ENCODE measurements at places on chromosomes 5 and 9.
A peak's percentile ranks its signal among the peaks of the same experiment; 100 is the strongest.

GRCh38 chr5:95057615-95058014 lies 227.3 kb downstream of the MCTP1 start:
- H3K27me3 ChIP-seq: no peaks in the 10 kb centered on the region
- H3K27ac ChIP-seq: no peak overlapping the region
- no peak overlapping the region for H3K4me3 ChIP-seq
- H3K4me1 ChIP-seq: no peaks in the 10 kb centered on the region

GRCh38 chr5:99068944-99069650 lies 140.3 kb upstream of the CHD1 start:
- no peak overlapping the region for H3K4me3 ChIP-seq
- no peaks in the 10 kb centered on the region for H3K36me3 ChIP-seq
- no peaks in the 10 kb centered on the region for H3K4me1 ChIP-seq
- no peak overlapping the region for H3K27ac ChIP-seq

DNA sequence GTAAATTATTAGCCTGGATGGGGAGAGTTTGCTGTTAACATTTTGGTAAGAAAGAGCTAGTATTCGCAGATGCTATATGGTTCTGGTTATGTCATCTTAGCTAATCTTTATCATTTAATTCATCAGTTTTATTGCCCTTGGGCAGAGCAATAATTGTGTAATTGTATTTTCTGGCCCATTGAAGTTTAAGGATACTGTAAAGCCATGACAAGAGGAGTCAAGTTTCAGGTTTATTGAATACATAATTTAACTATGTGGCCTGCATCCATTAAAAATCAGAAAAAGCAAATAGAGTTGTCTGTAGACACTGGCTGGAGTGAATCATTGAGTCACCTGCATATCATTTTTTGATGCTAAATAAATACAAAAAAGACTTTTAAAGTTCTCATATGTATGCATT lies 255.8 kb downstream of the PRELID2 start:
- H3K27ac ChIP-seq: no peak overlapping the region
- H3K36me3 ChIP-seq: no peaks in the 10 kb centered on the region
- no peak overlapping the region for H3K4me3 ChIP-seq
- no peak for DNase-seq

GRCh38 chr9:96440671-96441199 lies 9.2 kb upstream of the HABP4 start:
- no peaks in the 10 kb centered on the region for H3K36me3 ChIP-seq
- H3K4me3 ChIP-seq: no peak overlapping the region
- H3K4me1 ChIP-seq: no peaks in the 10 kb centered on the region
- no peak for DNase-seq

DNA sequence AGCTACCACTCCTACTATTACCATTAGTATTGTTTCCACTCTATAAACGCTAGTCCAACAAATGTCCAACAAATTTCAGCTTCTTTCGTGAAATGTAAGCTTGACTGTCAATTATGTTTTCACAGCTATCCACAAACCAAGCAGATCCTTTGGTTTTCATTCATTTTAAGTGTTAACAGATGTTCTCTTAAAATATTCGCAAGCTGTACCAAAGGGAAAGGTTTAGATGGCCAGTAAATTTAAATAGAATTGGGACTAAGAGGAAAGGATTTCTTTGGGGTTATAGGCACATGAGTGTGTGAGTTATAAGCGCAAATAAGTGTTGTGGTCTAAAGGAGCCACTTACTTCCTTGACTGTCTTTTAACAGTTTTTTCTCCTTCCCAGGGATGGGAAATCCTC lies 136.8 kb upstream of the ADRA1B start:
- no peaks in the 10 kb centered on the region for H3K4me1 ChIP-seq
- no peak overlapping the region for H3K27ac ChIP-seq
- no peak for DNase-seq

- peaks cover 38% of the 10 kb centered on the region for H3K4me1 ChIP-seq
- H3K27me3 ChIP-seq: no peaks in the 10 kb centered on the region
- peak overlapping the region; percentile 64 for H3K27ac ChIP-seq
- DNase-seq: no peak
- H3K4me3 ChIP-seq: peak overlapping the region; percentile 0
- no peaks in the 10 kb centered on the region for H3K36me3 ChIP-seq
Observed at GRCh38 chr5:68730220-68730978, 363.4 kb upstream of the SLC30A5 start.

DNA sequence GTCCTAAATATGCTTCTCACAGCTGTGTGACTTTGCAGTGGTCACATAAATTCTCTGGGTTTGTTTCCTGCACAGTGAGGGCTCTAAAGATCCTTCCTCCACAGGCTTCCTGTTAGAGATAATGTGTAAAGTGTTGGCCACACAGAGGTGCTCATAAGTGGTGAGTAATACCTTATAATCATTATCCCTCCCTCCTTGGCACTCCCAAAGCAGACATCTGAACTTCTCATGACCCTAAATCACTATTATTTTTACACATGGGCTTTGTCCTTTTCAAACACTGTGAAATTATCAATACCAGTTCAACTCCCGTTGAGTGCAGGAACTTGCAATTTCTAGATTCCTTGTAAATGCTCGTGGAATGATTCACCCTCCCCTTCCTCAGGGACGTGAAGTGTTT lies 100.2 kb downstream of the BRINP1 start:
- no peak overlapping the region for H3K4me3 ChIP-seq
- no peak for DNase-seq
- no peaks in the 10 kb centered on the region for H3K27me3 ChIP-seq
- no peaks in the 10 kb centered on the region for H3K36me3 ChIP-seq

DNA sequence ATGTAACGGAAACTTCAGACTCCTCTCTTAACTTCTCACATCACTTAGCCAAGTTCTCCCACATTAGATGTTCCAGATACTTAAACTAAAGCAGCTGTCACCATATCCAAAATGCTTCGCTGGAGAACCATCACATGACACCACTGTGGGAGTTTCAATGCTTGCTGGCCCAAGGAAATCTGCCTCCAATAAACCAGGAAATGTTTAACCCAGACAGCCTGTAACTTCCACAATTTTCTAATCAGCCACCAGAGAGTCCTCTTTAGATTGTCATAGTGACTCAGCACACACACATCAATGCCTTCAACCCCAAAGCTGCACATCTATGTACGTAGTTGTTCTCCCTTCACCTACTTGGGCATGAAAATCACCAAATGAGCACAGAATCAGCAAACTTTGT lies 118.7 kb downstream of the LPAR1 start:
- H3K36me3 ChIP-seq: no peaks in the 10 kb centered on the region
- H3K4me3 ChIP-seq: no peak overlapping the region
- no peak overlapping the region for H3K27ac ChIP-seq
- no peaks in the 10 kb centered on the region for H3K27me3 ChIP-seq

GRCh38 chr5:131460867-131461572 lies 174.0 kb downstream of the RAPGEF6 start:
- H3K4me1 ChIP-seq: no peaks in the 10 kb centered on the region
- no peak overlapping the region for H3K27ac ChIP-seq
- H3K27me3 ChIP-seq: no peaks in the 10 kb centered on the region

DNA sequence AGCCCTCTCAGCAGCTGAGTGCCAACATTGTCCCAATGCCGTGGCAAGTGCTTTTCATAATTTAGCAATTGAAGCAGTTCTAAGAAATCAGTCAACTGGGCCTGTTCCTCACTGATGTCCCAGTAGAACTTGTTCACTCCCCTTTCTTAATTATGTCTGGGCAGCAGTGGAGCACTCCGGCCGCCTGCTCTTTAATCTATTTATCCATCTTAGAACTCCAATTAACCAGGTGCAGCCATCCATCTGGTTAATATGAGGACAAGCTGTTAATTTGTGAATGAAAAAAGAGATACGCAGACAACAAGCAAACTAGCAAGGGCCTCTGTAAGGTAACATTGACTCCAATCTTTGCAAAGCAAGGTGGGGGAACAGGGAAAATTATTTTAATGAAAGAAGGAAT lies 39.4 kb downstream of the MAT2B start:
- DNase-seq: no peak
- H3K27ac ChIP-seq: no peak overlapping the region
- H3K4me3 ChIP-seq: no peak overlapping the region
- H3K4me1 ChIP-seq: no peaks in the 10 kb centered on the region
- H3K27me3 ChIP-seq: no peaks in the 10 kb centered on the region
- no peaks in the 10 kb centered on the region for H3K36me3 ChIP-seq

DNA sequence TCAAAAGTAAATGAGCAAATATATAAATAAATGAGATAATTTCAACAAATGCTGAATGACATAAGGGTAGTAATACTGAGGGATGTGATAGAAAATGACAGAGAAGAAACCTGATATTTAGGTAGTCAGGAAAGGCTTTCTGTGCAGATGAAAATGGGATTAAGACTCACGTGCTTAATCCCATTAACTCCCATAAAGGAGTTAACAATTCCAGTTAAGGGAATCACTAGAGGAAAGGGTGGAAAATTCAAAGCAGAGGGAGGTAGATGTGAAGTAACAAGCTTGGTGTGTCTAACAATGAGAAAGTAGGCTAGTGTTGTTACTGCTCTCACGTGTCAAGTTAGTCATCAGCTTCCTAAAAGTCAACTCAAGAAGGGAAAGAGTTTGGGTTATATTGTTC lies 90.5 kb upstream of the TRIM32 start:
- no peaks in the 10 kb centered on the region for H3K27me3 ChIP-seq
- H3K4me3 ChIP-seq: no peak overlapping the region
- no peak overlapping the region for H3K27ac ChIP-seq
- no peaks in the 10 kb centered on the region for H3K4me1 ChIP-seq
- no peak for DNase-seq

- H3K27me3 ChIP-seq: no peaks in the 10 kb centered on the region
- H3K27ac ChIP-seq: no peak overlapping the region
- no peaks in the 10 kb centered on the region for H3K4me1 ChIP-seq
Observed at GRCh38 chr5:172710676-172711075, 60.3 kb downstream of the DUSP1 start.

- H3K27me3 ChIP-seq: no peaks in the 10 kb centered on the region
- no peaks in the 10 kb centered on the region for H3K36me3 ChIP-seq
- H3K4me3 ChIP-seq: no peak overlapping the region
- DNase-seq: peak; percentile 71
- H3K27ac ChIP-seq: no peak overlapping the region
- no peaks in the 10 kb centered on the region for H3K4me1 ChIP-seq
Observed at GRCh38 chr5:132086277-132086794, 12.7 kb downstream of the CSF2 start.

DNA sequence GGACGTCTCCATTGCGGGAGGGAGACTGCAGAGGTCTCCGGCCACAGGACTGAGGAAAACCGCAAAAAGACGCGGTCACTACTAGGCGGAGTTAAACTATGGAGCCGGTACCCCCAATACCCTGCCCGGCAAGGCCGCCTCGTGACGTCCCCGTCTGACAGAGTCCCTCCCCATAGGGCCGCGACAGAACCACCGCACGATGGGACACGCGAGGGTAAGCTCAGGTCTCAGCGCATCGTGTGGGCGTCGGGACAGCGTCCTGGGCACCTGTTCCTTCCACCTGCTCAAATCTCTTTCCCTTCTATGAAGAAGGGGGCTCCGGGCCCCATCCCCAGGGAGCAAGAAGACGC lies 35.2 kb upstream of the GLDC start:
- H3K27me3 ChIP-seq: no peaks in the 10 kb centered on the region
- H3K36me3 ChIP-seq: no peaks in the 10 kb centered on the region
- DNase-seq: no peak
- peak overlapping the region; percentile 92 for H3K27ac ChIP-seq
- H3K4me3 ChIP-seq: peak overlapping the region; percentile 75

DNA sequence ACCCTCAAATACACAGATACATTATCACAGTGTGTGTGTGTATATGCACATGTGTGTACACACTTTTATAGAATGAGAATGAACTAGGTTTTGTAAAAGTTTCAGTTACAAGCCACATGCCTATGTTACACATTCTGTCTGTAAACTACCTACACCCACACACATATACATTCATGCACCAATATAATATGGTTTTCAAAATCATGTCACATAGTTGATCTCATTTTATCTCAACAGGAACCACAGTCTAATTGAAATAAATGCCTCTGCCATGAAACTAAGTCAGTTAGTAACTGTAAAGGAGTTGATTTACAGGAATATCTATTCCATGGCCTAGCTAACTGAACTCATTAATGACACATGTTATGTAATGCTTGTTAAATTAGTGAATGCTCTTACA lies 646.6 kb downstream of the PDE4D start:
- no peak overlapping the region for H3K4me3 ChIP-seq
- no peaks in the 10 kb centered on the region for H3K27me3 ChIP-seq
- no peak overlapping the region for H3K27ac ChIP-seq
- H3K4me1 ChIP-seq: peaks cover 50% of the 10 kb centered on the region
- no peaks in the 10 kb centered on the region for H3K36me3 ChIP-seq

DNA sequence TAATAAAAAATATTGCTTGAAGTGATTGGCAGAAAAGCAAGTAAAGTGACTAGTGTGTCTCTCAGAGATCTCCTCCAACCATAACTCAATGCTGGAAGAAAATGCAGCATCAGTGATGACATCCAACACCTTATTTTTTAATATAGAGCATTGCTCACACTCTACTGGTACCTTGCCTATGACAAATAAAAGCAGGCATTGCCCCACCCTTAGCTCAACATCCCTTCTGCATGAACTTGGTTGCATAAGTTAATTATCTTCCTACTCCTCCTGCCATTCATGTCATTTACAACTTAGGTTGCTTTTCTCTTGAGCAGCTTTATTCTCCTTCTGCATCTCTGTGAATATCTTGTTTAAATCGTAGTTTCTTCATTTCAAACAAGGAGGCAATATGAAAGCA lies 41.2 kb downstream of the FEM1C start:
- DNase-seq: no peak
- H3K4me1 ChIP-seq: peaks cover 8% of the 10 kb centered on the region
- no peaks in the 10 kb centered on the region for H3K27me3 ChIP-seq
- H3K36me3 ChIP-seq: no peaks in the 10 kb centered on the region
- no peak overlapping the region for H3K4me3 ChIP-seq
- H3K27ac ChIP-seq: no peak overlapping the region

- H3K36me3 ChIP-seq: no peaks in the 10 kb centered on the region
- H3K4me3 ChIP-seq: no peak overlapping the region
- DNase-seq: no peak
Observed at GRCh38 chr5:82151204-82151603, 127.0 kb downstream of the RPS23 start.

- no peak overlapping the region for H3K27ac ChIP-seq
- H3K27me3 ChIP-seq: no peaks in the 10 kb centered on the region
- no peak overlapping the region for H3K4me3 ChIP-seq
- no peak for DNase-seq
- no peaks in the 10 kb centered on the region for H3K4me1 ChIP-seq
Observed at GRCh38 chr5:44266882-44267576, 122.2 kb downstream of the FGF10 start.

DNA sequence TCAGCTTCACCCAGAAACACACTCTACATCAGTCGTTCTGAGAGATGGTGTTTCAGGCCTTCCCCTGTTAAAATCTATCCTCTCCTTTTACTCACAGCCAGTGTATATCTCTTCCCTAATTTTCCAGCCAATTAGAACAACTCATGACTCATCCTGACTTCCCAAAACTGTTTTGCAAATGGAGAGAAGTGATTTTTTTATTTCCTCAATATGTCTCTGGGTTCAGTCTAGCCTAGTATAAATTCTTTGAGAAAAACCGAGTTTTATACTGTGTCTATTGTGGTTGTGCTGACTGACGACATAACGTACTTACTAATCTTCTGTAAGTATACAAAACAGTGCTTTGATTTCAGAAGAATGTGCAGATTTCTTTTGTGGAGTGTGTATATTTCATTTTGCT lies 28.4 kb upstream of the CAST start:
- no peak overlapping the region for H3K27ac ChIP-seq
- peaks cover 11% of the 10 kb centered on the region for H3K4me1 ChIP-seq
- no peak overlapping the region for H3K4me3 ChIP-seq
- no peak for DNase-seq
- H3K27me3 ChIP-seq: no peaks in the 10 kb centered on the region

- peaks cover 40% of the 10 kb centered on the region for H3K4me1 ChIP-seq
- H3K4me3 ChIP-seq: no peak overlapping the region
- H3K36me3 ChIP-seq: peaks cover 31% of the 10 kb centered on the region
- DNase-seq: no peak
- no peaks in the 10 kb centered on the region for H3K27me3 ChIP-seq
Observed at GRCh38 chr5:14741131-14741530, 76.6 kb downstream of the OTULIN start.
